ENCODE measurements at places on chromosomes 5 and 9.

GRCh38 chr5:965604-966344 is 42.8 kb upstream of the NKD2 start:
- DNase-seq: no peak

- no peak for DNase-seq
Measured at GRCh38 chr9:101904845-101905244, 166.4 kb upstream of the GRIN3A start.

DNA sequence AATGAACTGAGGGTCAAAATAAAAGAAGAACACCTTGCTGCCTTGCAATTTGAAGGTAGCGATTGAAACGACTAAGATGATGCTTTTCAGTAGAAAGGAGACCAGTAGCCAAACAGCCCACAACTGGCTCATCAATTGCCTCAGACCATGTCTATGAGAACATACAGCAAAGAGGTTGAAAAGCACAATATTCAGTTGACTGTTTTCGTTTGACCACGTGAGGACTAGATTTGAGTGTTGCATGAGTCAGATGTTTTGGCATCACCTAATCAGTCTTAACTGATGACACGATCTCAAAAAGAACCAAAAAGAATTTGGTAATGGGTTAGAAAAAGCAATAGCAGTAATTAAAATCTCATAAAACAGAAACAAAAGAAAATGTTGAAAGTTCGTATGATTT is 82.7 kb upstream of the IL7R start:
- no peak for DNase-seq

GRCh38 chr9:126635661-126636439 is 22.1 kb downstream of the LMX1B start:
- DNase-seq: no peak

DNA sequence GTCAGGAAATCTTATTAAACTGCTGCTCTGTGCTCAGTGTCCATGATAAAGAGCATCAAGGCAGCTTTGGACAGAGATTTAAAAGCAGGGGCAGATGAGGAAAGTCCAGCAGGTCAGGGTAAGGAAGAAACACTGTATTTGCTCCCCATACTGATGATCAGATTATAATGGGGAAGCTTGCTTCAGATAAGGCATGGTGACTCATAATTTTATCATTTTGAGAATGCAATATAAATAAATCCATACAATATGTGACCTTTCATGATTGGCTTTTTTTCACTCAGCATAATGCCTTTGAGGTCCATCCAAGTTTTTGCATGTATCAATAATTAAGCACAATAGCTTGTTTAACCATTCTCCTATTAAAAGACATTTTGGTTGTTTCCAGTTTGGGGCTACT is 48.1 kb upstream of the LHFPL2 start:
- DNase-seq: no peak

DNA sequence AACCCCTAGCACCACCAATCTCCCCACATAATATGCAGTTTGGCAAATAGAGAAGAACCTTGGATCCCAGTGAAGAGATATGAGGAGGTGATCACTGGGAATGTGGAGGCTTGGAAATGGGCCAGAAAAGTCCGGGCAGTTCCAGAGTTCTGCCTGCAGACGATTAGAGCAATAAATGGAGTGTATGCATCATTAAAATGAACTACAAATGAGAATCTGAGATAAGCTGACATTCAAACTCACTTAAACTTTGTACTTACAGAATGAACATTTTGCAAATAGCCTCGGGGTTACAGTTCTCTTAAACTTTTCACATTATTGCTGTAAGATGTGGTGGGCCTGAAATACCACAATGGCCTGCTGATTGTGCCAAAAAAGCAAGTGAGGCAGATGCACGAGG is 23.0 kb upstream of the LHFPL2 start:
- no peak for DNase-seq

- peak; percentile 38 for DNase-seq
Measured at GRCh38 chr9:4298255-4299004, 1.4 kb downstream of the GLIS3 start.

GRCh38 chr5:10489810-10490426 is 48.2 kb downstream of the ROPN1L start:
- DNase-seq: no peak

DNA sequence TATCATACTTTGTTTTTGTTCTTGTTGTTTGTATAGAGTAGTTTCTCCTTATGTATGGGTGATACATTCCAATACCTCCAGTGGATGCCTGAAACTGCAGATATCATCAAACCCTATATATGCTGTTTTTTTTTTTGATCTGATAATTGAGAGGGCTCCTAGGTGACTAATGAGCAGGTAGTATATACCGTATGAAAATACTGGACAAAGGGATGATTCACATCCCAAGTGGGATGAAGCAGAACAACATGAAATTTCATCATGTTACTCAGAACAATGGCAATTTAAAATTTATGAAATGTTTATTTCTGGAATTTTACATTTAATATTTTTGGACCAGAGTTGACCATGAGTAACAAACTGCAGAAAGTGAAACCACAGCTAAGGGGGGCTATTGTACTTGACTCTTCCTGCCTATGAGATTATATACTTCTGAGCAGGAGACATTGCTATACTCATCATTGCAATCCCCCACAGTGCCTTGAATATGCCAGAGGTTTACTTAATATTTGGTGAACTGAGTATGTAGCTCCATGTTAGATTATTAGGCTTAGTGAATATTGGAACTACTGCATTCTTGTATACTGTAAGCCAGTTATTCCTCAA is 258.7 kb upstream of the FBXL7 start:
- DNase-seq: no peak

GRCh38 chr5:163855754-163856153 is 350.3 kb downstream of the MAT2B start:
- DNase-seq: no peak

GRCh38 chr5:59744531-59744992 is 149.0 kb downstream of the PDE4D start:
- DNase-seq: no peak

DNA sequence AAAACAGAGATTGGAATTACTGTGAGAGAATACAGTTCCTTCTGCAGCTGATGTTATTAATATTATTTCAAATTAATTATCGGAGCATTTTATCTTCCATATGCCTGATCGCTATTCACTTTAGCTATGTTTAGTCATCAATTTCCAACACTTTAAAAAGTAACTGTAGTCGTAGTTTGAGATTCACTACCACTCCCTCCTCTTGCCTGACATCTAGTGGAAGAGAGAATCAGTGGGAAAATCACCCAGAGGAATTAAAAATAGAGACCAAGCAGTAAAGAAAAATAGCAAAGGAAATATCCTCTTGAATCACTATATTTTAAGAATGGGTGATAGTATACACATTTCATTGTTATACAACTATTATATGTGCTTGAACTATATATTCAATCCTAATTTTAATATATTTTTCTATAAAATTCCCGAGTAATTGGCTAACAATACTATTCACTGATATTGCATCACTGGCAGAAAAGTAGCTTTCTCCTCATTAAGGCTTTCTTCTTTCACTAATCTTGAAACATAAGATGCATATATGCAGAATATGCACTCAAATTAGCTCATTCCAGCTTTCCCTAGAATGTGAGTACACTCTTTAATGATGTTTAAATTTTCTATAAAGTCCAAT is 708.7 kb downstream of the CDH9 start:
- DNase-seq: no peak

DNA sequence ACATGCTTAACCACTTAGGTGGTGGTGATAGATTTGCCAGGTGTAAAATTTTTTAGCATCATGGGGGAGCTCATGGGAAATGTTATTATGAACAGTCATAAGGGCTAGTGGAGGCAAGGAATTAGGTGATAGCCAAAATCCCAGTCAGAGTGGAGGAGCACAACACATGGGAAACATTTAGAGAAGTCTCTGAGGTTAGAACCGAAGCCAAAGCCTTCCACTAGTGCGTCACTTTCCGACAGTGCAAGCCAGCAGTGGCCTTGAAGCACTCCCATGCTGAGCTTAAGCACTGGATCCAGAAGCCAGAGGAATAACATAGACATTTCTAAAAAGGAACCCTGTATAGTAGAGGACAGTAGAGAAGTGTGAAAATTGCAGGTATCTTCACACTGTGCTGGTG is 101.5 kb upstream of the SNX2 start:
- no peak for DNase-seq

GRCh38 chr9:124074746-124075145 is 63.2 kb downstream of the LHX2 start:
- DNase-seq: no peak
